ENCODE measurements at places on chromosomes 6 and 20. TPM values are rescaled to one million over a fixed set of nuclear protein-coding genes. Genes with fewer than 3 reads are reported as not detected.

OR2B6 gene
- 0.14 TPM for polyA plus RNA-seq

FKBP1C gene
- polyA plus RNA-seq, result 0.46 TPM

ZNF334 gene
- polyA plus RNA-seq, result 31.4 TPM

RAB23 gene
- 40.9 TPM for polyA plus RNA-seq

KCNQ5 gene
- polyA plus RNA-seq, result 0.20 TPM

THBS2 gene
- 12.2 TPM for polyA plus RNA-seq
